ENCODE measurements at places on chromosomes 2 and 18. TPM values are rescaled to one million over a fixed set of nuclear protein-coding genes. Genes with fewer than 3 reads are reported as not detected.

The RTP5 gene
- total RNA-seq: not detected

The ALPG gene
- not detected for total RNA-seq

The CHAC2 gene
- 25.8 TPM for total RNA-seq

The IER3IP1 gene
- 26.3 TPM for total RNA-seq

The COLEC12 gene
- not detected for total RNA-seq
